ENCODE measurements at places on chromosomes 7 and 10. TPM values are rescaled to one million over a fixed set of nuclear protein-coding genes. Genes with fewer than 3 reads are reported as not detected.

Gene ELMO1
- polyA plus RNA-seq: 26.1 TPM

Gene PAPOLB
- 0.07 TPM for polyA plus RNA-seq

Gene LIPF
- polyA plus RNA-seq: not detected

Gene PRTFDC1
- 20.3 TPM for polyA plus RNA-seq

Gene SLC16A9
- polyA plus RNA-seq: 2.9 TPM

DNA sequence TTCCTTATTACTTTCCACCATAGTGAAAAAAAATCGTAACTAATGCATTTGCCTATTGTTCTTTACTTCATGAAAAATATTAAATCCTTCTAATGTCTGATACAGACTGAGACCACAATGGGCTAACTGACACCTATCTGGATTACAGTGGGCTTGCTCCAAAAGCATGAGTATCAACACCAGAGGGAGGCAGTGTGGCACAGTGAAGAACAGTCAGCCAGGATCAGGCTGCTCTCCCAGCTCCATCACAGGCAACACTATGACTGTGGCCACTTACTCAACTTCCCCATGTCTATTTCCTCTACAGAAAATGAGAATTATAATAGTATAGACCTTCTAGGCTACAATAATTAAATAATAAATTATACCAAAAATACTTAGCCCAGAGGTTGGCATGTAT lies 97.2 kb downstream of the SLC25A13 start:
- no peak for DNase-seq

GRCh38 chr10:4767033-4767814 lies 58.8 kb upstream of the AKR1E2 start:
- DNase-seq: peak; percentile 74

DNA sequence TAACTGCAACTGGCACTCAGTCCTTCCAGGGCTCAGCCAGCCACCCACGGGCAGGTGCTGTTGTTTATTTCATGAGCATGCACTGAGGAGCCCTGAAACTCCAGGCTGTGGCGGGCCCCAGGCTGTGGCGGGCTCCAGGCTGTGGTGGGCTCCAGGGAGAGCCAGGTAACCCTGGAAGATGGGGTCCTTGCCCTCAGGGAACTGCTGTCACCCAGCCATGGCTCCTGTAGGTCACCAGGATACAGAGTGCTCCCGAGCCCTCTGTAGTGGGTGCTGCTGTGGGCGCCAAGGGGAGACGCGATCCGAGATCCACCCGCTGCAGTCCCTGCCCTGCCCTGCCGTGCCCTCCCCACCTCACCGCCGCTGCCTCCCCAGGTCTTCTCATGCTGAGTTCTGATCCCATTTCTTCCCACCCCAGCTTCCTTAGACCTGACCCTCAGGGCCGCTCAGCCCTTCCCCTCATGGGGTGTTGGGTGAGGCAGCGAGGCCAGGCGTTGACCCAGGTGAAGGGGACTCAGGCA lies 29.6 kb downstream of the LRRC27 start:
- DNase-seq: no peak

DNA sequence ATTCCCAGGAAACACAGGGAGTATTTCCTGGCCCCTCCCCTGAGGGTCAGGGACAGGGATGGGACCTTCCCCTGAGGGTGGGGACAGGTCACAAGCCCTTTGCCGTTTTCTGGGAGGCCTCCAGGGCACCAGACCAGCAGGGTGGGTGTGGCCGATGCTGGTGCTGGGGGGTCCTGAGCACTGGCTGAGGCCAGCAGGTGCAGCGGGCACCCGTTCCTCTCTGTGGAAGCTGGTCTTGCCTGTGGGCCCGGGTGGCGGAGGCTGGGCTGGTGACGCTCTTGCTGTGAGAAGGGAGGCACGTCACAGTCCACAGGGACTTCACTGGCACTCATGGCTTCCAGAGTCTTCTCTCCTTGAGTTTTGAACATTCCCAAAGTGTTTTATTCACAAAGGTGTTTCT lies 44.2 kb upstream of the CFAP46 start:
- DNase-seq: no peak

DNA sequence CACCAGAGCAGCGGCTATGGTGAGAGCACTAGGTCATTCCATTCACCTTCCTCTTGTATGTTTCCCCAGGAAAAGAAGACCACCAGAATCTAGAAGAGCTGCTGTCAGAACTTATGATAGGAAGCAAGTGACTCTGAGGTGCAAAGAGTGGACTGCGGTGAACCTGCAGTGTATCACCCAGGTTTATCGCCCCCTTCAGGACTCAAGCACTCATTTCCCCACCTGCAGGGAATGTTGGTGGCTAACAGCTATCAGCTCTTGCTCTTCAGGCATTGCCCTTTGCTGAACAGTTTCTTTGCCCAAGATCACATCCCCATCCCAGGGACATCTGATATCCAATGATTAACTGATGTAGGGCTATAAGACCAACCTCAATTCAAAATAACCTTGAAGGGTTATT lies 66.3 kb upstream of the IL6 start:
- DNase-seq: no peak

DNA sequence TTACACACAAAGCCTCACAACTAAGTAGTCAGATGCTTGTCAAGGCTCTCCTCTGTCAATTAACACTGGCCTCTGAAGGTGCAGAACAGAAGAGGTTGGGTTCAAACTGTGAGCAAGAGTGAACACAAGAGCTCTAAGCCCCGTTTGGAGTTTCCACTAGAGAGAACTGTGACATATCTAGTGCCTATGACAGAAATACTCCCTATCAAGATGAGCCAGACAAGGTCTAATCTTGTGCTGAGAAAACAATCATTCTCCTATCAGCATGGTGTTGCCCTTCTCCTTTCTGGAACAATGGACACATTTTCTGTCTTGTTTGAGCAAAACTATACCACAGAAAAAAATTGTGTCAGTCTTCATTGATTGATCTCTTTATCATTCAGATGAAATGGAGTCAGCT lies 62.4 kb upstream of the CCDC71L start:
- no peak for DNase-seq

GRCh38 chr7:37833107-37833817 lies 15.1 kb upstream of the NME8 start:
- peak; percentile 76 for DNase-seq

DNA sequence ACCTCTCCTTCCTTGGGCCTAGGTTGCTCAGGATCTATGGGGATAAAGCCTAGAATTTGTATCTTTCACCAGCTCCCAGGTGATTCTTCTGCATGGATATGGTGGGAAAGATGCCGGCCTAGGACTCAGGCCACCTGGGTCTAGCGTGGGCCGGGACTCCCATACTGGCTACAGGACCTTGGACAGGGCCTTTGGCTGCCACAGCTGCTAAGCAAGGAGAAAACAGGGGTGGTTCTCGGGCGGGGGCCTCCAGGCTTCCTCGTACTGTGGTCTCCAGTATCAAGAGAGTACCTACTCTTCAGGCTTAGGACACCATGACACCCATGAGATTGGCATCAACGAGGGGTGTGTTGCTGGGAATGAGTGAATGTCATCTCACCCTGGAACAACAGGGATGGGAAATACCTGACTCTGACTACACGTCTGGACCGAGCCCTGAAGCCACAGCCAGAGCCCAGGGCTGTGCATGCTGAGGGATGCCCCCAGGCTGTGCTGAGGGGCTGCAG lies 120.3 kb upstream of the ADAM12 start:
- peak; percentile 18 for DNase-seq

- DNase-seq: peak; percentile 57
Measured at GRCh38 chr10:113261611-113262091, 291.2 kb upstream of the HABP2 start.

DNA sequence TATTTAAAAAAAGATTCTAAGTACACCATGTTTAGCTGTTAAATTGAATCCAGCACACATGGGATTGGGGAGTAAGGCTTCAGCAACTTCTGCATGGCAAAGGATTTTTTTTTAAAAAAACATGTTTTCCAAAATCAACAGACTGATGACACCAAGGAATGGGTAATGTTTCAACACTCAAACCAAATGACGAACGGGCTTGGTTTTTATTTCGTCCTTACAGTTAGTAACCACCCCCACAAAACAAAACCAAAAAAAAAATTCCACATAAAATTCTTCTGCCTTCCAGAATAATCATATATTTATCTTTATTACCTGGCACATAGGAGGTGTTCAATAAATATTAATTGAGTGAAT lies 45.7 kb downstream of the ICA1 start:
- no peak for DNase-seq

- DNase-seq: peak; percentile 61
Measured at GRCh38 chr7:33716581-33717477, 188.5 kb upstream of the BMPER start.

DNA sequence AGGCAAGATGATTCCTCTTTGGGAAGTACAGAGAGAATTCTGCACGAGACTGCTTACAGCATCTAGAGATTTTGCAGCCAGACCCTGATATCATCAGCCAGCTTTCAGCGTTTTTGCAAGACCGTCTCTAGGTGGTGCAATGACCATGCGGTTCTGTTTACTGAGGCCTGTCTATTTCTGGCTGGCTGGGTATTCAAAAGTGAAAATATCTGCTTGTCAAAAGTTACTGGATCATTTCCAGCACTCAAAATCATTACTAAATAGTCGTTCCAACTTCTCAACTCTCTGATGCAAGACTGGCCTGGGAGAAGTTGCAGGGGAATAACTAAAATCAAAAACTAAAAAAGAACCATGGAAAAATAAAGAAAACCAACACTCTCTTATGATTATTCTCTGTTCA lies 240.1 kb downstream of the ELMO1 start:
- DNase-seq: peak; percentile 99

GRCh38 chr7:81740403-81740802 lies 29.4 kb downstream of the HGF start:
- DNase-seq: no peak

DNA sequence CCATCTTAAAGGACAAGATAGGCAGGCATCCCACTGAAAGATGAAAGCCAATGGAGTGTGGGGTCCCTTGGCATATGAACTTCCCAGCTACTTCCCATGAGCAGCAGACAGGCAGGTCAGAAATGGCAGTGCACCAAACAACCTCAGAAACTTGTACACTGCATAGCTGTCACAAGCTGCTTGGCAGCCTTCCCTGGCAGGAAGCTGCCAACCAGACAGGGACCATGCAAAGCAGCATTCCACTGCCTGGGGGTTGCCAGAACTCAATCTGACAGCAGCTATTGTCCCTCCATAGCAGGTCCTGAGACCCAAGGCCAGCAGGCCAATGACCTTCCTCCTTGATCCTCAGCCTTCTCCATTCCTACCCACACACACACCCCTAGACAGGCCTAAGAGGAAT lies 139.5 kb downstream of the PLCE1 start:
- DNase-seq: peak; percentile 81

- no peak for DNase-seq
Measured at GRCh38 chr10:103227416-103227815, 18.3 kb upstream of the RPEL1 start.

GRCh38 chr10:5555021-5555510 lies 30.3 kb downstream of the CALML3 start:
- DNase-seq: no peak
